Tibial nerve (tissue), 4 donors: ENCODE measurements at places on chromosomes 13 and 19.
A peak's percentile ranks its signal among the peaks of the same experiment; 100 is the strongest.

DNA sequence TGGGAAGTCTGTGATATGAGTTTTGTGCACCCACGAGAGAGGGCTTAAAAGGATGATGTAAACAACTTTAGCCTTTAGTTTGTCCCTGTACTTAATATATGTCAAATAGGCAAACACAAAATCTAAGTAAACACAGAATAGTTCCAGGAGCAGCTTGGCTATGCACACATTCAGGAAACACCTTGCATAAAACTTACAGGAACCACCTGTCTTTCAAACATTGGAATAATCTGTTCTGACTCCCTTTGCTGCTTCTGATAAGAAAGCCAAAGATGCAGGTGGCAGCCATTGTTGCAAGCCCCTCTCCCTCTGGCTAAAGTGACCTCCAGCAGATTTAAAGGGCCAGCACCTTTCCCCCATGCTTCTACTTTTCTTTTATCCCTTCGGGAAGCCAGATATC lies 4.7 kb downstream of the EEF1AKMT1 start:
- DNase-seq: no peak

DNA sequence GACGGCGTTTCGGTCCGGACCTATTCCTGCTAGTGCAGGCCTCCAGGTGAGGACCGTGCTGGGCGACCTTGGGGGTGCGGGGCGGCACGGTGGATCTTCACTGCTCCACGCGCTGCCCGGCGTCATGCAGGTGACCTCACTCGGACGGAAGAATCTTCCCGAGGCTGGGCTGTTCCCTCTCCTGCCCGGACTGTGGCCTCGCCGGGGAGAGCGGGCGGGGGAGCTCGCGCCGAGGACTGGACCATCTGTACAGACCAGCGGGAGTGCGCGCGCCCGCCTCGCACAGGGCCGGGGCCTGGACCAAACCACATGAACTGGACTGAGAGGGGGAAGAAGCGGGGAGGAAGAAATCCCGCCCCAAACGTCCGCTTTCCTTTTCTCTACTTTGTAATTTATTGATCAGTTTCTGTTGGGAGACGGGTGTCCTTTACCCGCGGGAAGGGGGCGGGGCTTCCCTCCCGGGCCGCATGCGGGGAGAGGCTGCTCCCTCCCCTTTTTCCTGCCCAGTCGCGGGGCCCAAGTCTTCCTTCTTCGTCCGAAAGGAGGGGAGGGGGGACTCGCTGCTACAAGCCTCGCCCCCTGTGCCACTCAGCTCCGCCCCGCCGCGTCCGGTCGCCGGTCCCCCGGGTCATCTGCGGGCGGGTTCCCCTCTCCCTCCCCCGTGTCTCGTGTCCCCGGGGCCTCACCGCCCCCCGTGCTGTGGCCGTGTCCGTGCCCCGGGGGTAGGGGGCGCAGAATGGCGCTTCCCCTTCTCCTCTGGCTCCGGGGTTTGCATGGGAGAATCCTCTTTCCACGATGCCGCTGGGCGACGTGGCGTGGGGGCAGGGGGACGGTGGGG lies 4.9 kb downstream of the HRC start:
- DNase-seq: peak; percentile 58

DNA sequence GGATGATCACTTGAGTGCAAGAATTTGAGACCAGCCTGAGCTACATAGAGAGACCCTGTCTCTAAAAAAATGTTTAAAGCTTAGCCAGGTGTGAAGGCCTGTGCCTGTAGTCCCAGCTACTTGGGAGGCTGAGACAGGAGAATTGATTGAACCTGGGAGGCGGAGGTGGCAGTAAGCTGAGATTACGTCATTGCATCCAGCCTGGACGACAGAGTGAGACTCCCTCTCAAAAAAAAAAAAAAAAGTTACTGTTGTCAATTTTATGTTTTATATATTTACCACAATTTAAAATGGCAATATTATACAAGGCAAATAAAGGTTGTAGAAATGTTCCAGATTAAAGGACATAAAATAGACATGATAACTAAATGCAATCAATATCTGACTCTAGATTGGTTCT lies 29.2 kb downstream of the WDR87 start:
- no peak for DNase-seq

GRCh38 chr13:101681834-101682233 lies 229.4 kb downstream of the ITGBL1 start:
- DNase-seq: no peak

- no peak for DNase-seq
Measured at GRCh38 chr13:114145256-114145655, 12.8 kb upstream of the RASA3 start.

DNA sequence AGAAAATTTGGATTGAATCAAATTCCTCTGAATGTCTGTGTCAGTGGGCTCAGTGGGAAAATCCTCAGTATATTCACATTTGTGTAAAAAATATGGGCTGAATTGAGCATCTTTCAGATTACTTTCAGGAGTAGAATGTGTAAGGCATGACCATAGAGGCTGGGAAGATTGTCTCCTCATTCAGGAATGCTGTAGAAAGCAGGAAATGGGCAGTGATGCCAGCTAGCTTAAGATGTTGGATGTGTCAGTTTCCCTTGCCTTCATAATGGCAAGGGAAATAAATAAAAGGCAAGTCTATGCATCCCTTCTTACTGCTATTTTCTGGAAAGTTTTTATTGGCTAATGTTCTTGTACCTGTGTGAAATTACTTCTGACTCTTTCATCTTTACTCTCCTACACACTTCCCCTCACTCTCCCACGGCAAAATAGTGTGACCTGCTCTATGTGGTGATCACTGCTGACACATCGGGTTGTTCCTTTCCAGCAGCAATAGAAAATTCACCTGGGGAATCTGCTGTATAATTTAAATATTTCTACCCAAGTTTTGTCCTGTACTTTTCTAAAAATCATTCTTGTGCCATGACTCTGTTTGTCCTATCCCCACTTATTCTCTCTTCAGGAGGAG lies 103.2 kb downstream of the LMO7 start:
- DNase-seq: no peak

- DNase-seq: no peak
Measured at GRCh38 chr19:29450306-29450705, 75.5 kb upstream of the VSTM2B start.

DNA sequence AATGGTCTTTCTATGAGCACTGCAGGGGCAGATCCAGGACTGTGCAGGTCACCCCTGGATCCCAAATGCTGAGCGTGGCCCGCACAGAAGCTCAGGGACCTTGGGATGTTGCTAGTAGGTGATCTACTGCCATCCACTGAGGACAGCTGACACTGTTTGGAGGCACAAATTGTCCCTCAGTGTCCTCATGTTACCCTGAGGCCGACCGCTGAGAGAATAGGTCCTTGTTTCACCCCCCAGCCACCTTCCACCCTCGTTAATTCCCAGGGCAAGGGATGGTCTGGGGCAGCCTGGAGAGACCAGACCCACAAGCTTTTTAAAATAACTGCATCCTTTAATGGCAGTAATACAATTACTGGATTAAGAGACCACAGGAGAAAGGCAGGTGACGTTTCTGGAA lies 15.4 kb upstream of the TMEM160 start:
- DNase-seq: no peak

DNA sequence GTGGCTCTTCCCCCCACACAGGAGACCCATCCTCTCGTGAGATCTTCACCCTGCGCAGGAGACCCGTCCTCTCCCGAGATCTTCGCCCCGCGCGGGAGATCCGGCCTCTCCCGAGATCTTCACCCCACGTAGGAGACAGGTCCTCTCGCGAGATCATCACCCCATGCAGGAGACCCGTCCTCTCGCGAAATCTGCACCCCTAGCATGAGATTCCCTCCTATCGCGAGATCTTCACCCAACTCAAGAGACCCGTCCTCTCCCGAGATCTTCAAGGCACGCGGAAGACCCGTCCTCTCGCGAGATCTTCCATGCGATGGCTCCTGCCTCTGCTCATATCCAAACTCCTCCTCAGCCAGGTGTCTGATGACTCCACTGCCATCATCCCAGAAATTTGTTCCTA lies 24.3 kb downstream of the LAIR2 start:
- DNase-seq: no peak

GRCh38 chr13:21149568-21149967 lies 26.8 kb downstream of the SKA3 start:
- DNase-seq: no peak

DNA sequence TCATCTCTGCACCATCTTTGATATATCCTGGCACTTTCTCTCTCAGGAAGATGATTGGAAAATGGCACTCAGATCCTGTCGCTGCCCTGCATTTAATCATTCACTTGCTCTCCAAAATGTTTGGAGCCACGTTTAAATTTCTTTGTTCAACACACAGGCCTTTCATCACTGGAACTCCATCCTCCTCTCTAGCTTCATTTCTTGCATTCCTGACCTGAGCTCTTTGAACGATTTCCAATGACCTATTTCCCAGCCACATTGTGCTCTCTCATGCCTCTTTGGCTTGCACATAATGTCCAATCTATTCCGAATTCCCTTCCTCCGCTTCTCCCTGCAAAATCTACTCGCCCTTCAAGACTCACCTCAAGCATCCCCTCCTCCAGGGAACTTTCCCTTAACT lies 287.4 kb upstream of the NBEA start:
- no peak for DNase-seq

GRCh38 chr19:29171525-29171924 lies 41.4 kb downstream of the UQCRFS1 start:
- DNase-seq: no peak

- no peak for DNase-seq
Measured at GRCh38 chr13:69044629-69045028, 1063.0 kb upstream of the ATXN8OS start.
